ENCODE measurements at places on chromosomes 3 and 15.

GRCh38 chr3:119681279-119681678 lies 4.1 kb upstream of the COX17 start:
- no peak overlapping the region for H3K4me3 ChIP-seq
- DNase-seq, result peak; percentile 63
- peaks cover under 1% of the 10 kb centered on the region for H3K4me1 ChIP-seq
- no peaks in the 10 kb centered on the region for H3K27me3 ChIP-seq
- H3K36me3 ChIP-seq, result no peaks in the 10 kb centered on the region

DNA sequence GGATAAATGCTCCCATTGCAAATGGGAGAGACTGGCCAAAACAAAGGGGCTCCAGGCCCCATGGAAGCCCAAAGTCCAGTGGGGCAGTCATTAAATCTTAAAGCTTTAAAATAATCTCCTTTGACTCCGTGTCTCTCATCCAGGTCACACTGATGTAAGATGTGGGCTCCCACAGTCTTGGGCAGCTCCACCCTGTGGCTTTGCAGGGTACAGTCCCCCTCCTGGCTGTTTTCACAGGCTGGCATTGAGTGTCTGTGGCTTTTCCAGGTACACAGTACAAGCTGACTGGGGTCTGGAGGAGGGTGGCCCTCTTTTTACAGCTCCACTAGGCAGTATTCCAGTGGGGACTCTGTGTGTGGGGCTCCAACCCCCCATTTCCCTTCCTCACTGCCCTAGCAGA lies 45.9 kb downstream of the NIPA2 start:
- no peak for DNase-seq
- H3K27me3 ChIP-seq, result no peaks in the 10 kb centered on the region
- H3K4me3 ChIP-seq, result no peak overlapping the region
- no peak overlapping the region for H3K27ac ChIP-seq
- H3K4me1 ChIP-seq, result no peaks in the 10 kb centered on the region

DNA sequence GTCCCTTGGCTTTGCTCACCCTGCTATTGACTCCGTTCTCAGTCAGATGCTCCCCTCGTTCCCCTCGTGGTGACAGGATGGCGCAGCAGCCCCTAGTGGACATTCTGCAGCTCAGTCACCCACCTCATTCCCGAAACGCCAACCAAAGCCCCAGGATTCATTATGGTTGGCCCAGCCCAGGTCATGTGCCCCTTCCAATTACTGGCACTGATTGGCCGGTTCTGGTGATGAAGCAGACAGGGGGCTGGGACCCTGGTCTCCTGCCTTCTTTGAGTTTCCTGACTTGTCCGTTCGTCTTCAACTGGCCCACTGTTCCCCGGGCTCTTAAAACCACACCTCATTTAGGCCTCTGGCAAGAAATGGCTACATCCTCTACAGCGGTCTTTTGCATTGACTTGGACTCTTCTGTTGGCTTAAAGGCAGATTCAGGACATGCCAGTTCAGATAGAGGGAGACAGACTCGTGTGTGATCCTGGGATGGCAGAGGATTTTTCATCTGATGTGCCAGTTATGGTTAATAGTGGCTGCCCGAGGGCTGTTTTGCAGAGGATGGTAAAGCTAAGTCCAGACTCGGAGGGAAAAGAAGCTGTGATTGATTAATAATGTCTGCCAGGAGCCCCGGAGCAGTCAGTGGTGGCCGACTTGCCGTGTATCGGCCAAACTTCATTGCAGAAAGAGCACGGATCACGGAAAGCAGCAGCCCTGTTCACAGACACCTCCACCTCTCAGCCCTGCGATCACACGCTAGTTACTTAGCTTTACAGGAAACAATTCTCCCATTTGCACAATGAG lies 37.8 kb downstream of the LSM3 start:
- H3K27me3 ChIP-seq, result no peaks in the 10 kb centered on the region
- no peaks in the 10 kb centered on the region for H3K4me1 ChIP-seq
- peak overlapping the region; percentile 65 for H3K27ac ChIP-seq
- H3K36me3 ChIP-seq, result no peaks in the 10 kb centered on the region
- DNase-seq, result no peak

GRCh38 chr15:69748131-69748530 lies 295.5 kb downstream of the RPLP1 start:
- no peak for DNase-seq
- H3K27ac ChIP-seq, result no peak overlapping the region
- H3K27me3 ChIP-seq, result no peaks in the 10 kb centered on the region
- H3K36me3 ChIP-seq, result no peaks in the 10 kb centered on the region

GRCh38 chr3:121980450-121980796 lies 41.6 kb downstream of the ILDR1 start:
- no peak overlapping the region for H3K4me3 ChIP-seq
- no peaks in the 10 kb centered on the region for H3K4me1 ChIP-seq
- no peak for DNase-seq
- no peaks in the 10 kb centered on the region for H3K27me3 ChIP-seq
- no peak overlapping the region for H3K27ac ChIP-seq
- no peaks in the 10 kb centered on the region for H3K36me3 ChIP-seq

DNA sequence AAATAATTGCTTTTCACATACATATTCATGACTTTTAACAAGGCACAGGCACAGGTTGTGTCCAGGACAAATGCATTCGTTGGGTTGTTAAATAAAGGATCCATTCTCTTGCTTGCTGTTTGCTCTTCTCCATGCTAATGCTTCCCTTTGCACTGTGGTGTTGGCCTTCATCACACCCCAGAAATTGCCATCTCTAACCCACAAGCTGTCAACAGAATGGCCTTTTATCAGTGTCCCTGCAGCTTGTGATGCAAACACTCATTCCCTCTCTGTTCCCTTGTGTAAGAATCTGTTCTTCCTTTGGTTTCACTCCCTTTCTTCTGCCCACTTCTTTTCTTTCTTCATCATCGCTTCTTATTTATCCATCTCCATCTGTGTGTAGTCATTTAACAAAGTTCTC lies 72.2 kb downstream of the SLC7A14 start:
- no peak overlapping the region for H3K27ac ChIP-seq
- no peak overlapping the region for H3K4me3 ChIP-seq
- H3K36me3 ChIP-seq, result no peaks in the 10 kb centered on the region
- no peaks in the 10 kb centered on the region for H3K27me3 ChIP-seq

DNA sequence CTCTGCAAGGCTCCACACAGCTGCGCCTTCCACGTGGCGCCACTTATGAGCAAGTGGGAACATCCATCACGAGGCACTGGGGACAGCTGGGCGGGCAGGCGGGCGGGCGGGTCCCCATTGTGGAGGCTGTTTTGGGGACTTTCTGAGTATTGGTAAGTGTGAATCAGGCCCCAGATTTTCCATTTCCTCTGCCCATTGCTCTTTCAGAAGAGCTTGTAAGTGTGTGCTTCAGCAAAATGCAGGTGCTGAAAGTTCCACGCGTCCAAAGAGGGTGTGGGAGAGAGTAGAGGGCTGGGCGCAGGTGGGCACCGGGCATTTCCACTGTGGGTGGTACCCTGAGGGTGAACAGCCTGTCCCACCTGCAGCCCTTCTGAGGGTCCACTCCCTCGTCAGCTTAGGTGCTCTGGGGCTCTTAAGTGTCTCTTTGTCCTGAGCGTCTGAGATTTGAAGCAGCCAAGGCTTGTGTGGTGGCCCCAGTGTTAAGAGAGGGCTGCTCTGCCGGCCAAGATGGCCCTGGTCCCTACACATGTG lies 177.1 kb downstream of the RPLP1 start:
- no peaks in the 10 kb centered on the region for H3K36me3 ChIP-seq
- H3K4me1 ChIP-seq, result no peaks in the 10 kb centered on the region
- H3K4me3 ChIP-seq, result no peak overlapping the region
- H3K27ac ChIP-seq, result no peak overlapping the region
- no peaks in the 10 kb centered on the region for H3K27me3 ChIP-seq

DNA sequence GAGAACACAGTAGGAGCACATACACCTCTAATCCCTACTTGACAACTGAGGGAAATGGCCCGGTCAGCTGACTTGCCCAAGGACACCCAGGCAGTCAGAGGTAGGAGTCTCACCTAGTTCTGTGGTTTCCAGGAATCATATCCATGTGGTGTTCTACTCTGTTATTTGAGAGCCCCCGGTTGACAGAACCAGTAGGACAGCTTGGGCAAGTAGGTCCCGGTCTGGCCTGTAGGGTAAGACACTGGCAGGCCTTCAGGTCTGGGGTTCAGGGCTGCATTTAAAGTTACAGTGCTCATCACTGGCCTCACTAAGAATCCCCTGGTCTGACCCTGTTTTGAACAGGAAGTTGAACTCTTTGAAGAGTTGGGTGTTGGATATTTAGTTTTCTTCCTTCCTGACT lies 476.1 kb downstream of the SHQ1 start:
- H3K36me3 ChIP-seq, result no peaks in the 10 kb centered on the region
- DNase-seq, result no peak
- no peaks in the 10 kb centered on the region for H3K27me3 ChIP-seq
- H3K4me1 ChIP-seq, result no peaks in the 10 kb centered on the region
- H3K4me3 ChIP-seq, result no peak overlapping the region

- H3K36me3 ChIP-seq, result no peaks in the 10 kb centered on the region
- no peak overlapping the region for H3K4me3 ChIP-seq
- H3K27me3 ChIP-seq, result no peaks in the 10 kb centered on the region
- DNase-seq, result no peak
Observed at GRCh38 chr3:129199366-129199765, 15.7 kb upstream of the CNBP start.

- H3K36me3 ChIP-seq, result no peaks in the 10 kb centered on the region
- H3K4me1 ChIP-seq, result no peaks in the 10 kb centered on the region
- no peak overlapping the region for H3K27ac ChIP-seq
Observed at GRCh38 chr3:175940881-175941280, 1081.7 kb downstream of the NAALADL2 start.

GRCh38 chr15:31500766-31501449 lies 174.3 kb downstream of the KLF13 start:
- no peak overlapping the region for H3K4me3 ChIP-seq
- H3K27me3 ChIP-seq, result no peaks in the 10 kb centered on the region
- H3K27ac ChIP-seq, result no peak overlapping the region
- DNase-seq, result peak; percentile 41
- H3K36me3 ChIP-seq, result no peaks in the 10 kb centered on the region
- H3K4me1 ChIP-seq, result no peaks in the 10 kb centered on the region

- DNase-seq, result no peak
- no peaks in the 10 kb centered on the region for H3K27me3 ChIP-seq
Observed at GRCh38 chr3:160577556-160578195, 12.3 kb upstream of the KPNA4 start.

- no peak for DNase-seq
- H3K36me3 ChIP-seq, result no peaks in the 10 kb centered on the region
- no peak overlapping the region for H3K27ac ChIP-seq
- H3K27me3 ChIP-seq, result no peaks in the 10 kb centered on the region
- H3K4me1 ChIP-seq, result peaks cover 28% of the 10 kb centered on the region
- no peak overlapping the region for H3K4me3 ChIP-seq
Observed at GRCh38 chr3:186098740-186099139, 10.1 kb downstream of the ETV5 start.

DNA sequence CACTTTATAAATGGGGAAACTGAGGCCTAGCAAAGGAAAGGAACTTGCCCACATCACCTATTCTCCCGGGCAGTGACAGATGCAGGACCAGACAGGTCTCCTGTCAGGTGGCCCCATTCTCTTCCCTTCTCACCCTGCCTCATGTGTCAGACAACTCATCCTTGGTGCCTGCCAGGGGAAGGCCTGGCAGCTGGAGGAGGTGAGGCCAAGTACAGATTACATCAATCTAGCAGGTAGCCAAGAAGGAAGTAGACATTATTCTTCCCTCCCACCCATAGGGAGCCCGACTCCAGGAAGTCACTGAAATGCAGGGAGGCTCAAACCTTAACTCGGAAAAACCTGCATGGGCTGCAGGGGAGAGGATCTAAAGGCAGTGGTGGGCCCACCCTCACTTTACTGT lies 39.6 kb downstream of the DAPK2 start:
- H3K36me3 ChIP-seq, result no peaks in the 10 kb centered on the region
- H3K27ac ChIP-seq, result no peak overlapping the region
- no peaks in the 10 kb centered on the region for H3K4me1 ChIP-seq
- H3K27me3 ChIP-seq, result no peaks in the 10 kb centered on the region
- H3K4me3 ChIP-seq, result no peak overlapping the region

DNA sequence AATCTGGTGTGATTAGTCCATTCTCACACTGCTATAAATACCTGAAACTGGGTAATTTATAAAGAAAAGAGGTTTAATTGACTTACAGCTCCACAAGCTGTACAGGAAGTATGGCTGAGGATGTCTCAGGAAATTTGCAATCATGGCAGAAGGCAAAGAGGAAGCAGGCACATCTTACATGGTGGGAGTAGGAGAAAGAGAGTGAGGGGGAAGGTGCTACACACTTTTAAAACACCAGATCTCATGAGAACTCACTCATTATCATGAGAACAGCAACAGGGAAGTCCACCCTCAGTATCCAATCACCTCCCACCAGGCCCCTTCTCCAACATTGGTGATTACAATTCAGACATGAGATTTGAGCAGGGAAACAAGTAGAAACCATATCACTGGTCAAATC lies 24.0 kb upstream of the ACP3 start:
- no peak overlapping the region for H3K27ac ChIP-seq
- no peaks in the 10 kb centered on the region for H3K4me1 ChIP-seq
- H3K36me3 ChIP-seq, result no peaks in the 10 kb centered on the region
- DNase-seq, result no peak
- no peak overlapping the region for H3K4me3 ChIP-seq
- no peaks in the 10 kb centered on the region for H3K27me3 ChIP-seq

DNA sequence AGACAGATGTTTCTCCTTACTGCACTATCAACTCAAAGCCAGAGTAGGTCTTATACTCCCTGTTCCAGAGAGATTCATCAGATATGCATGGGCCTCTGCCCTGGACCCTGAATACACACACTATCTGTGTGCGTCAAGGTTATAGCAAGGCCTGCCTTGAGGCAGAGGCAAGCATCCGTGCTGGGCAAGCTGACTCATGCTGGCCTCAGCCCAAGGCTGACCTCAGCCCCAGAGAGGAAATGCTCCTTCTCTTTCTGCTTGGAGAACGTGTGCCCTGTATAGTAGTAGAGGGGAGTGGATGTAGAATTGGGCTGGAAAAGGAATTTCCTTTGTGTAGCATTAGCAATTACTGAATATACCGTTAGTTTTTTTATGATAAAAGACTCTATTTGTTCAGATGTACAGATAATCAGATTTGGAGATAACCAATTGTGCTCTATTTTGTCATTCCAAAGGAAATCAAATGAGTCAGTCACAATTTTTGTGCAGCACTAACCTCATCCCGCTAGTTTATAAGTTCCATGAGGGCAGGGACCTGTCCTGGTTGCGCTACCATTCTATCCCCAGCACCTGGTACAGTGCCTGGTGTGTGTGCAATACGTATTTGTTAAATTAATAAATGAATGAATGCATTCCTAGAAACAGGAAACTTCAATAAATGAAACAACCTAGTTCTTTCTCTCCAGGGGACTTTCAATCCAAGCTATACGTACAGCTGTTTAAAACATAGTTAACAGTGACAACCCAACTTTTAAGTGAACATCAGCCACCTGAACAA lies 13.3 kb upstream of the PAQR9 start:
- no peak overlapping the region for H3K27ac ChIP-seq
- no peaks in the 10 kb centered on the region for H3K27me3 ChIP-seq
- no peak overlapping the region for H3K4me3 ChIP-seq
- H3K36me3 ChIP-seq, result no peaks in the 10 kb centered on the region
- H3K4me1 ChIP-seq, result no peaks in the 10 kb centered on the region
- no peak for DNase-seq

Data from kidney (tissue), 22 donors.